ENCODE measurements at places on chromosomes 3 and 15.

- DNase-seq, result no peak
Observed at GRCh38 chr15:79418693-79419279, 13.3 kb upstream of the MINAR1 start.

DNA sequence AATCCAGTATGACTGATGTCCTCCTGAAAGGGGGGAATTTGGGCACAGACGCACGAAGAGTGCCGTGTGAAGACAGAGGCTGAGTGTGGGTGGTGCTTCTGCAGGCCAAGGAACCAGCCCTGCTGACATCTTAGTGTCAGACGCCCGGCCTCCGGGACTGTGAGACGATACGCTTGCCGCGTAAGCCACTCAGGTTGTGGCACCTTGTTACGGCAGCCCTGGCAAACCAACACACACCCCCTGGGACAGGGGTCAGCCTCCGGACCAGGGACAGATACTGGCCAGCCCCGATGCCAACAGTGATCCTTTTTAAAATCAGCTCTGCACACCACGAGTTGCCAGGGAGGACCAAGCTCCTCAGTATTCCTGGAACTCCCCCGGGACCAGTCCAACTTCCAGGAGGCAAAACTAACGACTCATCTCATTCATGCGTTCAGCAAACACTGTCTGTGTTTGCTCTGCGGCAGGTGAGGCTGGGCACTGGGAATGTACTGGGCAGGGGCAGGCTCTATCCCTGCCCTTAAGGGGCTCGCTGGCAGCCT lies 21.2 kb upstream of the PIGZ start:
- no peak for DNase-seq

GRCh38 chr3:129439226-129439816 lies 427 bp downstream of the MBD4 start:
- peak; percentile 45 for DNase-seq

DNA sequence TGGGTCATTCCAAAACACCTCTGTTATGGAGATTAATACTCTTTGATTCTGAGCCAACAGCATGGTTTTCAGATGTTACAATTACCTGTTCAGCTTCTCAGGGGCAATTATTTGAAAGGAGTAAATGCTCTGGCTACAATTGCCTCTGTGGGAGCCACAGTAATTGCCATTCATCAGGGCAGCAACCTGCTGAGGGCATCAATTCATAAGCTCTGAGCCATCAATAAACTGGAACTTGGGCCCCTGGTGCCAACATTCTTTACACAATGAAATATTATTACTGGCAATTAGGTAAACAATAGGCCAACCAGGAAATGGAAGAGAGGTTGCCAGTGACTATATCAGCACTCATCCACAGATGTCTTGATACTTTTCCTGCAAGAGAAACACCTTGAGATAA lies 660.8 kb downstream of the MECOM start:
- DNase-seq, result no peak

GRCh38 chr15:62933386-62933785 lies 109.2 kb upstream of the TPM1 start:
- no peak for DNase-seq

DNA sequence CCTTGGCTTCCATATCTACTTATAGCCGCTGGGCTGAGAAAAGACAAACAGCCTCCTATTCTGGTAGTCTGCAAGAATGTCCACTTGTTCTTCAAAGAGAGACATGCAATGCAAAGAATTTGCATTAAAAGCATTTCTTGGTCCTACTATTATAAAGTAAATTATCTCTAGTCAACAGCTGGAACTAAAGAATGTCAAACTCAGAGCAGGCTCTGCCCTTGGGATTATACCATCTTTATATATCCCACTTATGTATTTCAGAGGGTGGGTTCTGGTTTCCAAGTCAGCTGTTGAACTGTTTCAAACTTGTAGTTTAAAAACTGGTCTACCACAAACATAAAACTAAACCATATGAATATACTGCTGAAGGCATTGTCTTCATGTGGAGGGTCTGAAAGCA lies 7.0 kb upstream of the ACTC1 start:
- DNase-seq, result no peak

DNA sequence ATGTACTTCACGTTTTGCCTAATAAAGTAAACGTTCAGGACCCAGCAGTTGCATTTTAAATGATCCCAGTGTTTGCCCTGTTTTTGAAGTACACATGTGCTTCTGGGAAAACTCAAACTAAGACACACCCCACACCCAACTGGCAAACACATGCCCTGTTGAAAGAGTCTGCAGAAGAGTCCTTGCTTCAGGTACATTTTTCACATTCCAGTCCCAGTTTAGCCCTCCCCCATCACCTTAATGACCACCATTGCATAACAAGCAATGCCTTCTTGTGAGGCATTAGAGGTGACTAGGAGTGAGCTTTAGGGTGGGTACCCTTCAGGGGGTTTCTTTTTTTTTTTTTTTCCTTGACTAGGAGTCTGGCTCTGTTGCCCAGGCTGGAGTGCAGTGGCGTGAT lies 322.3 kb downstream of the CNTN4 start:
- DNase-seq, result no peak

GRCh38 chr15:73305331-73306211 lies 63.2 kb downstream of the HCN4 start:
- DNase-seq, result peak; percentile 15

DNA sequence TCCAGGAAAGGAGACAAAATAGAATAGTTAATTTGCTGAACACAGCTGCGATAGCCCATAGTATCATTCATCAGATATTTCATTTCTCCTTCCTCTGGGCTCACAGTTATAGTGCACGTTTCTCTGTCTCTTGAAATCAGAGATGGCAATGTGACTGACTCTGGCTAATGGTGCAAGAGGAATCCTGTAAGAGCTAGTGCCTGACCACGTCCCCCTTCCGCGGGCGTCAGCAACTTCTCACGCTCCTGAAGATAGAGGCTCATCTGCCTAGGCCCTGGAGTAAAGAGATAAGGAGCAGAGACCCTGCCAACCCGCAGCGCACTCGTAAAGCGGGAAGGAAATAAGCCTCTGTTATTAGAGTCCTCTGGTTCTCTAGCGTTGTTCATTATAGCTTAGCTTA lies 391.8 kb downstream of the VPS13C start:
- DNase-seq, result no peak

DNA sequence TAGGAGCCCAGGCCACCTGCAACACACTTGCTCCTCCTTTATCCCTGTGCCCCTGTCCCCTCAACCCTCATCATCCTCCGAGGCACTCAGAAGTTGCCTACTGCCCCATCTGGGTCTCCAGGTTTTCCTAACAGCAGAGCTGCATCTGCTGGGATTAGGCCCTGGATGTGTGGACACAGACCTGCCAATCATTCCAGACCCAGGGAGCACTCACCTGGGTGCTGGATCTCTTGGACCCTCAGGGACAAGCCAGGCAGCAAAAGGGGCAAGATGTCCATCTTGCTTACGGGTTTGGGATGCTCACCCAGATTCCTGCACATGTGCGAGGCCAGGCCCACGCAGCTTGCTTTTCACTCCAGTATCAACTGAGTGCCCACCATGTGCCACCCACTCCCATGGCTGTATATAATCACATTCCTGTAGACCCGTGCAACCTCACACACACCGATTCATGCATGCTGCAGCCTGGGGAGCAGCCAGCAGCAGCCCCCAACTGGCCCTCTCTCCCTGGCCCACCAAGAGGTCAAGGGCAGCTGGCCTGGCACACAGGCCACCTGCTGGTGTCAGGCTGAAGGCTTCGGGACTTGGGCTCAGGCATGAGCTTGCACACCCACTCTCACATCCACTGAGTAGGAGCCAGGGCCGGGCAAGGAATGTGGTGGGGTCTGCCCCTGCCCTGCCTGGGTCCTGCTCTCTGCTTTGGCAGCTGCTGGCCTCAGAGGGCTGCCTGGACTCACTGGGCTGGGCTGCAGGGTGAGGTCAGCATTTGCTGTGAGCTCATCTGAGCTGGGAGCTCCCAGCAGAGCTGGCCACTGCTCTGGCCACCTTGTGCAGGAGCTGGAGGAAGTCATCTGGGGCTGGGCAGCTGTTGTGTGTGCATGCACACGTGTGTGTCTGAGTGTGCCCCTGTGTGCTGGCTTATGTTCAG lies 14.9 kb downstream of the PRKCD start:
- DNase-seq, result no peak

- DNase-seq, result no peak
Observed at GRCh38 chr3:10273702-10274305, 18.9 kb downstream of the GHRL start.

- no peak for DNase-seq
Observed at GRCh38 chr3:126781406-126781805, 77.4 kb downstream of the CHCHD6 start.

- DNase-seq, result no peak
Observed at GRCh38 chr3:193660698-193661411, 67.8 kb downstream of the OPA1 start.

DNA sequence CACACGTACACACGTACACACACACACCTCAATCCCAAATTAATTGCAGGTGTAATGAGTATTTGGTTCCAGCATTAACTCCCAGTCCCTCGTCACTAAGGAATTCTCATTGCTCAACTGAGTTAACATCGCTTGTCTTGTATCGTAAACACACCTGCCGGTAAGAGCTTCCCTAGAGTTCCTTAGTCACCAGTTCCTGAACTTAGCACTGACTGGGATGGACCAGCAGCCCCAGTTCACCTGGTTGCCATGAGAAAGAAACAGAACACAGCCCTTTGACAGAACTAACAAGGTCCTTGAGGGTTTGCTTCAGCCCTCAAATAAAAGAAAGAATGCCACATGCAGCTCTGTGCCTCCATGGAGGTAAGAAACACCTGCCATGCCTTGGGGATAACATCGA lies 66.3 kb upstream of the SLCO3A1 start:
- no peak for DNase-seq

GRCh38 chr3:53216723-53217122 lies 39.1 kb downstream of the TKT start:
- DNase-seq, result no peak

GRCh38 chr15:96160269-96160668 lies 170.2 kb upstream of the NR2F2 start:
- no peak for DNase-seq

DNA sequence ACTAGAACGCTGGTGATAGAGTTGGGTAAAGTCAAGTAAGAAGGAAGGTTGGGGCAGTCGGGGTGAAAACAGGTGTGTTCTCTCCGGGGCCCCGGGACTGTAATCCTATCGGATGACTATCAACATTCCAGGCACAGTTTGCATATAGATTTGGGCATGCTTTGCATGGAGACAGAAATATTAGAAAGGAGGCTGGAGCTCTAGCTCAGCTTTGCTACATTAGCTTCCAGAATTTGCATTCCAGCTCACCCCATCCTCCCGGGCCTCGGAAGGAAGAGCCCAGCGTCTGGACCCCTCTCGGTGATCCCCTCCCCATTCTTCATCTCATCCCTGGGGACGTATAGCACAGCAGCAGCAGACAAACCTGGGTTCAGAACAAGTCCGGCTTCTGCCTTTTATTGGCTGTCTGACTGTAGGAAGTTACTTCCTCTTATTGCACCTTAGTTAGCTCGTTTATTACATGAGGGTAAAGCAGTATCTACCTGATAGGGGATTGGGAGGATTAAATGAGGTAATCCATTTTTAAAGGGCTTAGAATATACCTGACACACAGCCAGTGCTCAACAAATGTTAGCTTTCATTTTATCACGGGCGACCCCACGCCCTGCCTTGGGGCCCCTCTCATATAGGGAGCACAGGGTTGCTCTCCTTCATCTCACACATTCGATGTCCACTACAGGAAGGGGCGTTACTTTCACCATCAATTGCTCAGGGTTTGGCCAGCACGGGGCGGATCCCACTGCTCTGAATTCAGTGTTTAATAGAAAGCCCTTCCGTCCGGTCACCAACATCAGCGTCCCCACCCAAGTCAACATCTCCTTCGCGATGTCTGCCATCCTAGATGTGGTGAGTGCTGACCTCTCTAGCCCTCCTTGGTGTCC lies 3.2 kb downstream of the HTR3E start:
- DNase-seq, result no peak

DNA sequence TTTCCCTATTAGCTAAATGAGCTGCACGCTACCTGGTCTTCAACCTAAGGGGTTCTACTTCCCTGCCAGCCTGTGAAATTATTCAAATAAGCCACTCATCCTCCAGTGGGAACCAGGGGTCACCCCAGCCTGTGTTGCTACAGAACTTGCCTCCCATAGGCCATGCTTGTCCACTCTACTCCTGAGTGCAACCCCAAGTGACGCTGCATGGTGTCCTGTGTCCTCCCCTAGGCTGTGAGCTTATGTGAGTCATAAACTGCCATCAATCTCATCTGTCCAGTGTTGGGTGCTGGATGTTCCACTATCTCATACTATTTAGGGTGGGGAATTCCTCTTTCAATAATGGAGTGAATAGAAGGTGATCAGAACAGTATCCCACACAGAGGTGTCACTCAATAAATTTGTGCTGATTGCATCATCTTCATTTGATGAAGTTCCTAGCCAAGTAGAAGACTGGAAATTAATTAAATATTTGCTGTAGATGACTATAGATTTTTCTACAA lies 49.8 kb upstream of the SSR3 start:
- DNase-seq, result no peak

DNA sequence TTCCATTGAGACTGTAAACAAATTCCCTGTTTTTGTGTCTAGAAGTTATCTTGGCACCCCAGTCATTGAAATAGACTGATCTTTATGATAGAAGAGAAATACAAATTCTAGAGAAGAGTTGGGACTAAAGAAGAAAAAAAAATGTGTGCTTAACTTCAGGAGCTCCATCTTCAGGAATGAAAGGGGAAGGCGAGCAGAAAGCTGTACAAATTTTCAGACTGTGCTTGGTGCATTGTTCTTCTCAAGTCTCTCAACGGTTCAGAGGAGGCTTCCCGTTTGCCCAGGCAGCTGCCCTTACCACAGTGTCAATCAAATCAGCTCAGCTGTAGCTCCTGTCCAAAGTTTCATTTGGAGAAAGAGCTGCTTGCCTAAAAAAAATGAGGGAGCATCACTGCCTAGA lies 41.7 kb downstream of the OXSM start:
- no peak for DNase-seq

- DNase-seq, result no peak
Observed at GRCh38 chr15:73952913-73953750, 26.9 kb downstream of the LOXL1 start.

GRCh38 chr15:31523027-31523654 lies 196.5 kb downstream of the KLF13 start:
- DNase-seq, result no peak

DNA sequence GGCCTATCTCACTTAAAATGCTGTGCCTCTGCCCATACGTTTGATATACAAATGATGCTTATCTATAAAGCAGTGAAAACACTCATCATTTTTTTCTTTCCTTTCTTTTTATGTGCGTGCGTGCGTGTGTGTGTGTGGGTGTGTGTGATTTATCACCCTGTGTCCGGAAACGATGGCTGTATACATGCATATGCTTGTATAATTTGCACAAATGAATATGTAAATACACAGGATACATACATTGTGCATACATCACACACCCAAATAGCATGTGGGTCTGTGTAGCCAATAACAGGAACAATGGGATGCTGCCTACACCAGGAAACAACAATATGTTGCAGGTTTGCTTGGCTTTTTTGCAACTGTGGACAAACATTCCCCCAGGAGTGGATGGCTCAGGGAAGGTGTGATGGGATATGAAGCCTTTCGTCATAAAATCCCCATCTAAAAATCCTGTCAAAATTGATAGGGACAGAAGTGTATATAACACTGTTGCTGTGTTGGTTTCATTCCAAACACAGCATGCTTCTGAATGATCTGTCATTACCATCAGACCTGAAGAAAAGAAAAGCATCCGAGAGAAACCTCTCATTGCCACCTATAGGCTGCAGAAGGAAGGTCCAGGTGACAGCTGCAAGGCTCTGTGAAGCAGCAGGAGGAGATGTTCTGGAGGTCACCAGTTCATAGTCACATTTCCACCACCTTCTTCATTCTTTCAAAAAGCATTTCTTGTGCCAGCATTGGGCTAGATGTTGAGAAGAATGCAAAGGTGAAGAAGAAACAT lies 503.9 kb upstream of the NR2F2 start:
- DNase-seq, result no peak
